ENCODE measurements at places on chromosomes 4 and X. TPM values are rescaled to one million over a fixed set of nuclear protein-coding genes. Genes with fewer than 3 reads are reported as not detected.

- no peak for DNase-seq
Measured at GRCh38 chrX:123303429-123303828, 119.4 kb downstream of the GRIA3 start.

- no peak for DNase-seq
Measured at GRCh38 chr4:126705266-126705665, 927.5 kb upstream of the INTU start.

The TGIF2LX gene
- polyA plus RNA-seq, result not detected

The CSAG3 gene
- polyA plus RNA-seq, result not detected

The CDK16 gene
- polyA plus RNA-seq, result 65.2 TPM

GRCh38 chr4:109708435-109708834, 5.2 kb upstream of the CASP6 start:
- no peak for DNase-seq

DNA sequence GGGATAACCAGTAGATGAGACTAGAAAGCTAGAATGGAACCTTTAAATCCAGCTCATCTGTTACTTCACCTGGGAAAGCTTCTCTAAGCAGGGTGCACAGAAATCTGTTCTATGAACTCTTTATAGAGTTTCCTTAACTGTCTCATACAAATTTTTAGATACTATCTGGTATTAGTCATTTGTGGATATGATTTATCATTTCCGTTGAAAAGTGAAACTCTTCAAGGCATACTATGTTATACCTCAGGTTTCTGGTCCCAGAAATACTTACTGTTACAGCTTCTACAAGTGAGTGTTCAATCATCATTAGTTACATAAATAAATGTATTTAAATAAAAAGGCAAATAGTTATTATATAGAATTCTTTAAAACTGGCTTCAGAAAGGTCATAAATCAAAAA, 298.3 kb upstream of the AGA start:
- DNase-seq, result no peak

The ARMCX2 gene
- 39.7 TPM for polyA plus RNA-seq

GRCh38 chr4:155906554-155907247, 3.2 kb downstream of the TDO2 start:
- peak; percentile 48 for DNase-seq

The MED28 gene
- polyA plus RNA-seq, result 50.4 TPM

- DNase-seq, result peak; percentile 34
Measured at GRCh38 chr4:22739968-22740367, 47.2 kb downstream of the GBA3 start.

- no peak for DNase-seq
Measured at GRCh38 chr4:3348621-3349020, 55.8 kb downstream of the RGS12 start.

The HTRA3 gene
- polyA plus RNA-seq, result 15.5 TPM

DNA sequence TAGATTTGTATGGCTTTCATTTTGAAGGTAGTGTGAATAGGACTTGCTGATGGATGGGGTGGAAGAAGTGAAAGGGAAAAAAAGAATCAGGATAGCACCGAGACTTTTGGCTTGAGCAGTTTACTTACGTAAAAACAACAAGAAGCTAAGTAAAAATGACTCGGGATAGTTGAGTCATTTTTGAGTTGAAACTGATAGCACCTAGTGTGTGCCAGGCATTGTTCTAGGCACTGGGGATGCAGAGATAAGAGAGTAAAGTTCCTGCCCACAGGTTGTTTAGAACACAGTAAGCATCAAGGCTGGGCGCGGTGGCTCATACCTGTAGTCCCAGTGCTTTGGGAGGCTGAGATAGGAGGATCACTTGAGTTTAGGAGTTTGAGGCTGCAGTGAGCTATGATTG, 34.7 kb downstream of the ADD1 start:
- no peak for DNase-seq

DNA sequence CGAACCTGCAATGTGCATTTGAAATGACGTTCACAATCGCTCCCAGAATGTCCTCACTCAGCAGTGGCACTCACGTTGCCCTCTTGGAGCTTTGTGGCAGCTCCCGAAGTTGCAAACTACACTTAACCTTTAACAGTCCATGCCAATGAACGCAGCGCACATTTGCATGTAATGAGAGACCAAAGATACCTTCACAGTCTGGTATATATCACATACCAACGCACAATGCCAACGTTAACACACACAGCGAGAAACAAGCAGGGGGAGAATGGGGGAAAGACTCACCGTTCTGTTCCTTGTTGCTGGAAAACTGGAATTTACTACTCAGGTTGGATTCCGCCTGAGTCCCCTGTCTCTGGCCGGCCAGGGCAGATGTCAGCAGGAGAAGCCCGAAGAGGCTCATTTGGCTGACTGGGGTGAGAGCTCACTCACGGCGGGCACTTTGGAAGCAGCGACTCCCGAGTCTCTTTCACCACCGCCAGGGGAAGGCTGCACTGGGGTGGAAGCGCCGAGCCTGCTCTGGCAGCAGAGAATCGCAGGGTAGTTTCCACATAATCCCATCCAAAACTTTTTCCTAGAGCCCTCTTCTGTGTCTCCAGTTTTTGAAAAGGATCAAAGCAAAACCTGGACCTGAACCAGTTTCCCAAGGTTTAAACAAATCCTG, 966 bp downstream of the PDGFC start:
- DNase-seq, result peak; percentile 78

GRCh38 chrX:130825525-130825924, 77.5 kb downstream of the ENOX2 start:
- DNase-seq, result no peak

- DNase-seq, result no peak
Measured at GRCh38 chrX:154470914-154471568, 8.0 kb downstream of the LAGE3 start.

DNA sequence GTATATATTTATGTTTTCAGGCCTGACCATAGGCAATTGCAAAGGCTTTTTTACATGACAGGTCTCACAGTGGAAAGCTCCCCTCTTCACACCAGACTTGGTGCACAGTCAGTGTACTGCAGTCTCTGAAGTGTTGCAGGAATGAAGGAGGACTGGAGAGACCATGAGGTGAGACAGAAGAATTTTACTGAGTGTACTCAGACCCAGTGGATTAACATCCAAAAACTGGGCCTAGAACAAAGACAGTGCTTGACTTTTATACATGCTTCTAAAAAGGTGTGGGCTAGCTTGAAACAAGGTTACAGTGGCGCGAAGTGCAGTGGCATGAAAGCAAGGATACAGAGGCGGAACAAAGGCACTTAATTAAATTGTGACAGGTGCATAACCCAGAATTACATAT, 822.9 kb downstream of the RAPGEF2 start:
- no peak for DNase-seq

- DNase-seq, result peak; percentile 3
Measured at GRCh38 chr4:32569861-32570260, 1849.7 kb downstream of the PCDH7 start.

- DNase-seq, result no peak
Measured at GRCh38 chr4:113824396-113824795, 62.9 kb upstream of the CAMK2D start.

DNA sequence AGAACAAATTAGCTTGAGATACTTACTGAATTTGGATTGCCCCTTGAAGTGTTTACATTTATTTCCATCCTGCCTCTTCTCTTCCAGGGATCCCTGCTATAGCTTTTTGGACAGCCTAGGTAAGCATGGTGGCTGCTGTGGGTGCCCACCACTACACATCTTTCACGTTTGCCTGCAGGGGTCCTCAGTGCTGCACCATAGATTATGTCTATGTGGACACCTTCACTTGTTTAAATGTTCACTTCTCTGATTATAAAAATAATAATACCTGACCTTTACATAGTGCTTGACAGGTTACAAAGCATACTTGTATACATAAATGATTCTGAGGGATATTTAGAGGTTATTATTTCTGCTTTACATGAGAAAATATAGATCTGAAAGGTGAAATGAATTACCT, 67.9 kb upstream of the SLC4A4 start:
- peak; percentile 21 for DNase-seq

- no peak for DNase-seq
Measured at GRCh38 chr4:87704001-87704400, 53.9 kb downstream of the DMP1 start.

The CORIN gene
- polyA plus RNA-seq, result 0.42 TPM

The ENPEP gene
- polyA plus RNA-seq, result 24.6 TPM

- no peak for DNase-seq
Measured at GRCh38 chr4:2172627-2173231, 69.2 kb downstream of the HAUS3 start.

The APOO gene
- polyA plus RNA-seq, result 17.2 TPM

GRCh38 chrX:12955882-12956703, 18.8 kb upstream of the TMSB4X start:
- DNase-seq, result peak; percentile 46

DNA sequence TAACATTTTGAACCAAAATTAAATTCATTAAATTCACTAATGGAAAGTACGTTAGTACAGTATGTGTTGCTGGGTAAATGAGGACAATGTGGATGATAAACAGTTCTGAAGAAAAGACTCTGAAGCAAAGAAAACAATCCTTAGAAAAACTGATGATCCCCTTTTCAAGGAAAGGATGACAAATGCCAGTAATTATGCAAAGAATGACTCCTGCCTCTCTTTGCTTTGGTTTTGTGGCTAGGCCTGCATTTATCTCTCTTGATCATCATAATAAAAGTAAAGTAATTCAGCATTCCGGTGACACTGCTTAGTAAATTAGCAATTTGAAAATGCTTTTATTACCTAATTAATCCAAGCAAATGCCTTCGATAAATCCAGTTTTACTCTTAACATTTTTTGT, 652.2 kb upstream of the DIPK2B start:
- DNase-seq, result no peak

DNA sequence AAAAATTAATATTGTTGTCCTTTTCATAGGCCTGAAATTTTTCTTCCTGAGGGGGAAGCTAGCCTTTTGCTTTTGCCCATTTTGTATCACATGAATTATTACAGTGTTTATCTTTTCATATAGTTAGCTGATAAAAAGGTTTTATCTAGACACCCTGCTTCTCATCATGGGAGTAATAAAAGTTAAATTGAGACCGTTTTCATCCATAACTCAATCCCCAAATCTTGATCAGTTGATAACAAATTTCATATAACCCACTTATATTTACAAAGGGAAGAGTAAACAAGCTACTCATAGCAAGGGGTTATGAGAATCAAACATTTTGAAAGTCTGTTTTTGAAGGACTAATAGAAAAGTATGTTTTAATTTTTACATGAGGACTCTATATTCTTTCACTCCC, 23.5 kb upstream of the DCX start:
- no peak for DNase-seq

- DNase-seq, result no peak
Measured at GRCh38 chr4:93317561-93317960, 511.0 kb upstream of the ATOH1 start.

The OCRL gene
- polyA plus RNA-seq, result 23.6 TPM

- DNase-seq, result no peak
Measured at GRCh38 chr4:162010362-162010761, 153.4 kb downstream of the FSTL5 start.

DNA sequence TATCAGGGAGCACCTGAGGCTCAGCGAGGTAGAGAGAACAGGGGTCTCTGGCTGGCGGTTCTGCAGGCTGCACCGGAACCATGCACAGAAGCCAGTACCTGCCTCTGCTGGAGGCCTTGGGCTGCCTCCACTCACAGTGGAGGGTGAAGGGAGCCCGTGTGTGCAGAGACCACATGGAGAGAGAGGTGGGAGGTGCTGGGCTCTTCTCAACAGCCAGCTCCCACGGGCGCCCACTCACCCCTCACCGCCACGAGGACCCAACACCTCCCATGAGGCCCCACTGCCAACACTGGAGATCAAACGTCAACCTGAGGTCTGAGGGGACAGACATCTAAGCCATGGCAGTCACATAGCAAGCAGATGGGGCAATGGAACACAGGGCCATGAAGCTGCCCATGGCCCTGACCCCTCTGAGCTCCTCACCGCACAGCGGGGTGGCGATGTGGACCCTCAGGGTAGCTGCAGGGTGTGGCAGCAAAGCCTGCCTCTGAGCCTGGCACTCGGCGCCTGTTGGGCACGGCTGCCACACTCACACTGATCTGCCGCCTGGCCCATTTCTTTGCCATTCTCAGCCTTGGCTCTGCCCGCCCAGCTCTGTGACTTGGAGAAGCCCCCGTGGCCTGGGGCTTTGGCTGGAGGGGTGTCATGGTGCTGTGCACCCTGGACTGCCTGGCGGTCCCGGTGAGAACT, 44.8 kb downstream of the ADRA2C start:
- DNase-seq, result no peak

DNA sequence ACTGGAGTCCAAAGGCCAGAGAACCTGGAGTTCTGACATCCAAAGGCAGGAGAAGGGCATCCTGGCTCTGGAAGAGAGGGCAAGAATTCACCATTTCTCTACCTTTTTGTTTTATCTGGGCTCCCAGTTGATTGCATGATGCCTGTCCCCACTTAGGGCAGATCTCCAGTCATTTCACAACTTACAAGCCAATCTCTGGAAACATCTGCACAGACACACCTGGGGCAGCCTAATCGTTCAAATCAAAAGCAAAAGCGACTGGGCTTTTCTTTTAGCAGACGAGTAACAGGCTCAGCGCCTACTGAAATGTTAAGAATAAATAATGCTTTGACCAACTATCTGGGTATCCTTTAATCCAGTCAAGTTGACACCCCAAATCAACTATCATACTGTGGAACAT, 136.0 kb upstream of the NPY2R start:
- no peak for DNase-seq

DNA sequence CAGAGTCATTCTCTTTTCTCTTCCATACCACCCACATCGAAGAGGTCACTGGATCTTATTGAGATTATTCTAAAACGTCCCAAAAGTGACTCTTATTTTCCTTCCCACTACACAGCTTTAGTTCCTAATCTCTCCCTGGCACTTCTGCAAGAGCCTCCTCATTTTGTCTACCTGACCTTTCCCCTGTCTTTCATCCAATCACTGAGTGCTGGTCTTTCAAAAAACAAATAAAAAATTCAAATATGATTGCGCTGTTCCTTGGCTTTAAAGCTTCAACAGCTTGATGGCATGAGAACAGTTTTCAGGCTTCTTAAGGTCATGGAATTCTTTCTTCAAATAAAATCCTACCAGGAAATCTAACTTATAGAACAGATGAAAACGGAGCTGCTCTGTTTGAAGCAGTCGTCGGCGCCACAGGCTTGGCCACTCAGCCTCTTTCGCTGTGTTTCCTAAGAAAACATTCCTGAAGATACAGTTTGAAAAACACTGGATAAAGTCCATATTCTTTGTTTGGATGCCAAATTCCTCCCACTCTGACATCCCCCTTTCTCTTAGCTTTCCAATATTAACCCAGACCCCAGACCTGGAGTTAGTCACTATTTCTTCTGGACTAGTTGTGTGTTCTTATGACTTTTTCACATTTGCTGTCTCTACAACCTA, 12.5 kb downstream of the SYTL5 start:
- DNase-seq, result no peak

DNA sequence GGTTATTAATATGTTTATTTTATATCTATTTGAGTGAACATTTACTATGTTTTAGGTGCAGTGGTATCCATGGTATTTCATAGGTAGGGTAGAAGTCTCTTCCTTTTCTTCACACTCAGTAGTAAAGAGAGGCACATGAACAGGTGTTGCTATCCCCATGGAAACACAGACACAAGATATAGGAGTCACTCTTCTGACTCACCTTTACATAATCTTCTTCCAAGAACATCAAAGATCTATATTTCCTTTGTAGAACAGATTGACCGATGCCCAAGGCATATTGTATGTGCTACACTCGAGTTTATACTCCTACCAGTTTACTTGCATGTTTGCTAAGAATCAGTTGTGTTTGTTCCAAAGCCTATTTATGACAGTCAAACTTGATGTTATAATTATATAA, 1997.4 kb downstream of the C4orf33 start:
- no peak for DNase-seq

The CSN1S1 gene
- not detected for polyA plus RNA-seq
